Fibroblast of upper back skin (primary cell): ENCODE measurements at places on chromosomes 16 and 17.

- peak; percentile 41 for DNase-seq
Observed at GRCh38 chr16:64269756-64270155, 852.1 kb downstream of the CDH11 start.

DNA sequence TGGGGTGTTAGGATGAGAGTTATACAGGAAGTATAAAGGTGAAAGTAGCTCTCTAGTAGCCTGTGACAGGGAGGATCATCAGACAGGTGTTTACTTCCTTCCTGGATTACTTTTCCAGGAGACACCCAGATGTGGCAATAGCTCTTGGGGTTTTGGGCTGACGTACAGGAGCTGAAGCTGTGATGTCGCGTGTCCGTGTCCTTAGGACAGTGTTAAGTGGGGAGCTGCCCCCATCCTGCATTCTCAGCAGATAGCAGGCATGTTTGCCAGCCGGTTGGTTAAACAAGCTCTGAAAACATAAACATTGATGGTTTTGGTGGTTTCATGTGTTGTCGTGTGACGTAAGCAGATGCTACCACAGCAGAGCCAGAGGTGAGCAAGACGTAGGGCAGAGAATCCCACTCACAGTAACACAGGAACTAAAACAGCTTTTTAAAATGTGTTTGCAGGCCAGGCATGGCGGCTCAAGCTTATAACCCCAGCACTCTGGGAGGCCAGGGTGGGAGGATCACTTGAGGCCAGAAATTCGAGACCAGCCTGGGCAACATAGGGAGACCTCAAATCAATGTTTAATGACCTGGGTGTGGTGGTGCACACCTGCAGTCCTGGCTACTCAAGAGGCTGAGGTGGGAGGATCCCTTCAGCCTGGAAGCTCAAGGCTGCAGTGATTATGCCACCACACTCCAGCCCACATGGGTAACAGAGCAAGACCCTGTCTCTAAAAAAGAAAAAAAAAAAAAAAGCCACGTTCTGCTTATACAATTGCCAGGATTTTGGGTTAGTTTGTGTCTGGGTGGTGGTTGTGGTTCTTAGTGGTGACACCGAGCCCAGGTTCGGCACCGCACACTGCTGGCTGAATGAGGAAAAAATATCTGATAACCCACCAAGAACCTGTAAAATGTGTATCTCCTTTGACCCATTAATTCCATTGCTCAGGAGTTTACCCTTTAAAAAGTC lies 18.2 kb upstream of the IL17C start:
- DNase-seq = no peak

DNA sequence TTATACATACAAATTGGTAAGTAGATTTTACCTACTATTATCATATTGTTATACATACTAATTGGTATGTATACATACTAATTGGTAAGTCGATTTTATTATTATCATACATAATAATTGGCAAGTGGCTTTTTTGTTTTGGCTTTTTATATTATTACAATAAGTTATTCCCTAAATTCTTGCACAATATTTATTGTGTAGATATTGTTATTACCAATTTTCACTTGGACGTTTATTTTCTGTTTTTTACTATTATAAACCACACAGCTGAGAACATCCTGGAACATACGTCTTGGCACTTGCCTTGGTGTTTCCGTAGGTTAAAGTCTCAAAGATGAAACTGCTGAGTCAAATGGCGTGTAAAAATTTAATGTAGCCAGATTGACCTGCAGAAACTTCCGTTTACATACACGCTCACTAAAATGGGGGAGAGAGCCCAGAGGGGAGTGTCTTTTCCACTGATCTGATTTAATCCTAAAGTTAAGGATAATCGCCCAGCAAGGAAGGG lies 18.9 kb downstream of the GNGT2 start:
- DNase-seq = no peak

DNA sequence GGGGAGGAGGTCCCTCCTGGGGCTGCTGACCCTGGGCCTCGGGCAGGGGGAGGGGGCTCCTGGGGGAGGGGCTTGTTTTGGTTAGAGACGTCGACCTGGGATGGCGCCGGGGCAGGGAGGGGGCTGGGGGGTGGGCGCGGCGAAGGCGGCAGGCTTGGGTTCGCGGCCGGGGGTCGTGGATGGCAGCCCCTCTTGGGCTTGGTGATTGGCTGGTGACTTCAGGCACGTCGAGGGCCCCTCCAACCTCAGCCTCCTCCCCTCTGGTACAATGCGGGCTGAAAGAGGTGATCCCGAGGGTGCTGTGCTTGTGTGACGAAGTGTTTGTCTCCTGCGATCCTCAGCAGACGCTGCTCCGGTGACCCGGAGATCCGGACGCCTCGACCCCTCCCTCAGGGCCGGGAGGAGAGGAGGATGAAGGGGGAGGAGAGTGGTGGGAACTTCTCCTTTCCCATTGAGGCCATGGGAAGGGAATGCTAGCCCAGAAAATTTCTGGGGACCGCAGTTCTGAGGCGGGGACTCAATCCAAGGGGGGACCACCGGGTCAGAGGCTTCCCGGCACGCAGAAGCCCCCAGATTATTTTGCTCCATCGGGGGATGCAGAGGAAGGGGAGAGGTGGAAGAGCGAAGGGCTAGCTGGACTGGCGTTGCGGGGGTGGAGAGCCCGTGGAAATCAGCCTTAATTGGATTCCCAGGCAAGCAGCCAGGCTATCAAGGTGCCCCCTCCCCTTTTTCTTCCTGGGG lies 43.9 kb downstream of the RAI1 start:
- no peak for DNase-seq

- no peak for DNase-seq
Observed at GRCh38 chr16:8763899-8764298, 33.5 kb downstream of the TMEM186 start.

GRCh38 chr17:34816848-34817247 lies 144.4 kb downstream of the CCT6B start:
- DNase-seq = no peak

DNA sequence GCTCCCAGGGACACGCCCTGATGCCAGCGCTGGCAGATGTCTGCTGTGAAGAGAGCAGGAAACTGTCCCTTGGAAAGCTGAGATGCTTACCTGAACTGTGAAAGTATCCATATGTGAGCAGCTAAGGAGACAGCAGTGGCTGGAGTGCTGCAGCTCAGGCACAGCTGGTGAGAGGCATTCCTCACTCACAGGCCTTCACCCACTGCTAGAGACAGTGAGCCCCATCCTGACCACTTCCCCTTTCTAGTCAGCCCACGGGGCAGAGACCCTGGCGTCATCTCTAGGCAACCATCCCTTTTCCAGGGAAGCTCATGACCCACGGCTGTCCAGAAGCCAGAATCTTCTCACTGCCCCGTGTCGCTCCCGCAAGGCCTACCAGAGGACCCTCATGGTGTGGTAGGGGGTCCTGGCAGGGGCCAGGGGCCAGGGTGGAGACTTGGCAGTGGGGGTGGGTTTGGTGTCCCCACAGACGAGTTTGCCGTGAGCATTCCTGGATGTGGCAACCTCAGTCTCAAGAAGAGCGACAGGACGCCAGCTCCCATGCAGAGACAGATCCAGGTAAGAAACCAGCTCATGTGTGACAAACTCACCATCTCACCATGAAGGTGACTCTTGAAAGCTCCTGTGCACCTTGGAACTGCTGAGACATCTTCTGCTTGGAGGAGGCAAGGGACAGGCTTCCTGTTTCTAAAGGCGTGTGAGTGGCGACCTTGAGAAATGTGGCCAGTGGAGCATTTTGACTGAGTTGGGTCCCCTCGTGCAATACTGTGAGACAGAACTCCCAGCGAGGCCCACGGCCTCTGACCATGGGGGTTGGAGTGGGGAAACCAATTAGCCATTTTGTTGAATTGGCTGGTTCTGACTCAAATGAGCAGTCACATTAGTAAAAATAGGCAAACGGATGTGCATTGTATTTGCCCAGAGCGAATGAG lies at the start of gene SCIMP:
SCIMP (minus strand) TSS at position 216 of the 932 bp plus-strand sequence; CDS start at position 111, 105 bp downstream.
- DNase-seq = no peak

DNA sequence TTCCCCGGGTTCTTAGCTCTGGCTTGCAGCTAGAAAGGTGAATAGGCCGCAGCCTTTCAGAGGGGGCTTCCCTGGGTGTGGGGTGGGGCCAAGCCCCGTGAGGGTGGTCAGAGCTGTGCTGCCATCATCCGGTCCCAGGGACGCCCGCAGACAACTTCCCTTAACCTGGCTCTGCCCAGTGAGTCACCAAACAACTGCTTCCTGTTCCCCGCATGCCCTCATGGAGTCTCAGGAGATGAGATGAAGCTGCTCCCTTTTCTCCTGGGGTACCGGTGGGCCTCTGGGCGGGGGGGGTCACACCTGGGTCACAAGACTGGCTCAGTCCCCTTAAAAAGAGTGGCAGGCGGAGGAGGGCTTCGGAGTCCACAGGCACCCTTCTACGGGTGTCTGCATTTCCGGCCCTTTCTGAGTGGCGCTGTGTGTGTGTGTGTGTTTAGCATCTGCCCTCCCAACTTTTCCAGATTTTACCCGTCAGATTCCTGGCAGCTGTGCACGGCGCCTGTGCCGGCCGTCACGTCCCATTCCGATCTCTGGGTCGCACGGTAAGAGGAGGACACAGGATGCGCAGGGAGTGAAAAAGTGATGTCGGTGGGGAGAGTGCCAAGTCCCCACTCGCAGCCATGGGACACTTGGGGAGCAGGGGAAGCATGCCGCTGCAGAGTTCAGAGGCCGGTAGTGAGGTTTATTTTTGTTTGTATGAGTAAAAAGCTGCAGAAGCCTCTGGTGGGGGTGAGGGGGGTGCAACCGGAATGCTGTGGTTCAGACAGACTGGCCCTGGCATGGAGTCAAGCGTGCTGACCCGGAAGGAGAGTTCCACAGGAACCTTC lies 16.8 kb downstream of the HIC1 start:
- DNase-seq = no peak

DNA sequence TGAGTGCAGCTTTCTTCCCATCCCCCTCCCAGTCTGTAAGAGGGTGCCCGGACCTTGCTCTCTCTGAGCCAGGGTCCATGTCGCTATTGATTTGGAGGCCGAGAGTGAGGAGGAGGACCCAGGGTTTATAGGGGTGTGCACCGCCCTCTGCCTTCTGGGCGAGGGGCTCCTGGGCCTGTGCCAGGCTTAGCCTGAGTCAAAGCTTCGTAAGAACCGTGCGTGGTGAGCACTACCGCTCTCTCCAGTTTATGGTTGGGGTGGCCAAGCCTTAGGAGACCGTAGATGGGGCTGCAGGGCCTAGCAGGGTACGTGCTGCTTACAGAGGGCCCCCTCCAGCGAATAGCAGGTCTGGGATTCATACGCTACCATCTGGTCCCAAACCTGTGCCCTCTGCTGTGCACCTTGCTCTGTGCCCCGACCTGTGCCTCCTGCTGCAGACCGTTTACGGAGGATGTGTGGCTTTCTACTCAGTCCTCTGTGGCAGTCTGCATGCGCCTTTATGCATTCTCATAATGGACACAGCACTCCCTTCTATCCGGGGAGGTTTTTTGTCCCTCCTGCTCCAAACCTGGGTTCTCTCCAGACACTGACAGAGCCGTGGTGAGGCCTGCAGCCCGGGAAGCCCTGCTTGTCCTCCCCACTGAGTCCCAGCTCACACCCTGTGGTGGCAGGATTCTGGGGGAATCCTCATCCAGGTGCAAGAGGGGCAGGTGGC lies 54.7 kb downstream of the PGS1 start:
- DNase-seq = no peak

GRCh38 chr17:71055128-71055527 lies 885.8 kb downstream of the KCNJ2 start:
- peak; percentile 10 for DNase-seq

DNA sequence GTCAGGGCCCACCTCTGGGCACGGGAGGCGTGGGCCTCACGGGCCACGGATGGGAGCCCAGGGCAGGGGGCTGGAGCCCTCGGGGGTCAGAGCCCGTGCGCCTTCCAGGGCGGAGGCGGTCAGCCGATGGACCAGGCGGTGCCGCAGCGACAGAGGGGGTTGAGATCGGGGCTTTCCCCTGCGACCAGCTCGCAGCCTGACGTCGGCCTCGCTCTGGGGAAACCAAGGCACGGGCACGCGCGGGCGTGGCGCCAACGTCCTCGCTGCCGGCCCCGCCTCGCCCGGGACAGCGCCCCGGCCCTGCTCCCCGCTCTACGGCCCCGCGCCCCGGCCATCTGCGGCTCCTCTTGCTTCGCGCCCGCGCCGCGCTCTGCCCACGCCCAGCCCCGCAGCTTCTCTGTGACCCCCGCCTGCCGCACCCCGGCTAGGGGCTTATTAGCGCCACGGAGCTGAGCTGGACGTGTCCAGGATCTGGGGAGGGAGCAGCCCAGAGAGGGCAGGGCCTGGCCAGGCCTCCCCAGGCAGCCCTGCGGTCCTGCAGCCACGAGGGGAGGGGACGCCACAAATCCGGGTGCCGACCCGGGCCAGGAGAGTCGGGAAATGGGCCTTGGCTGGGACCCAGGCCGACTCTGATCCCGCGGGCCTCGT lies 13.5 kb downstream of the ACTG1 start:
- DNase-seq = no peak

- no peak for DNase-seq
Observed at GRCh38 chr16:2828876-2829430, 1.1 kb upstream of the ZG16B start.

DNA sequence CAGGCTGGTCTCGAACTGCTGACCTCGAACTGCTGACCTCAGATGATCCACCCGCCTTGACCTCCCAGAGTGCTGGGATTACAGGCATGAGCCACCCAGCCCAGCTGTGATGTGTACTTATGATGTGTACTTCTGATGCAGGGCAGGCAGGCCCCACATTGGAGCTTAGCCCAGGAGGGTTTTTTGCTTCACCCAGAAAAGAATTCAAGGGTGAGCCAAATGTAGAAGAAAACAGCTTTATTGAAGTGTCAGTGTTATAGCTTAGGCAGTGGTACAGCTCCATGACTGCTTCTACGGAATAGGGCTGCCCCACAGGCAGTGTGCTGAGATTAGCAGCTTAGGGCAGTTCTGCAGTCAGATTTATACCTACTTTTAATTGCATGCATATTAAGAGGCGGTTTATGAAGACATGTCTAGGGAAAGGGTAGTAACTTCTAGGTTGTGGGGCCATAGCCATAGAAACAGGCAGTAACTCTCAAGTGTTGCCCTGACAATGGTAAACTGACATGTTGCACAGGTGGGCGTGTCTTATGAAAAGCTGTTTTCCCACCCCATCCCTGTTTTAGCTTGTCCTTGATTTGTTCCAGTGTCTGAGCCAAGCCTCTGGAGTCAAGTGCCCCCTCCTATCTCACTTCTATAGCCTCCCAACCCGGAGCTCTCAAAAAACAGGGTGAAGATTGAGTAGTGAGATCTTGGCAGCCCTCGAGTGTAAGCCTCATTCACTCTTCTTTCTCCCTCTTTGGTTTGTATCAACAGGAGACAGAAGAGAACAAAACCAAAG lies 24.1 kb upstream of the POLR3E start:
- no peak for DNase-seq

GRCh38 chr16:3121851-3122467 lies 9.6 kb downstream of the ZNF205 start:
- no peak for DNase-seq
